Putamen (tissue), 1 donor: ENCODE measurements at places on chromosomes 16 and 17.

DNA sequence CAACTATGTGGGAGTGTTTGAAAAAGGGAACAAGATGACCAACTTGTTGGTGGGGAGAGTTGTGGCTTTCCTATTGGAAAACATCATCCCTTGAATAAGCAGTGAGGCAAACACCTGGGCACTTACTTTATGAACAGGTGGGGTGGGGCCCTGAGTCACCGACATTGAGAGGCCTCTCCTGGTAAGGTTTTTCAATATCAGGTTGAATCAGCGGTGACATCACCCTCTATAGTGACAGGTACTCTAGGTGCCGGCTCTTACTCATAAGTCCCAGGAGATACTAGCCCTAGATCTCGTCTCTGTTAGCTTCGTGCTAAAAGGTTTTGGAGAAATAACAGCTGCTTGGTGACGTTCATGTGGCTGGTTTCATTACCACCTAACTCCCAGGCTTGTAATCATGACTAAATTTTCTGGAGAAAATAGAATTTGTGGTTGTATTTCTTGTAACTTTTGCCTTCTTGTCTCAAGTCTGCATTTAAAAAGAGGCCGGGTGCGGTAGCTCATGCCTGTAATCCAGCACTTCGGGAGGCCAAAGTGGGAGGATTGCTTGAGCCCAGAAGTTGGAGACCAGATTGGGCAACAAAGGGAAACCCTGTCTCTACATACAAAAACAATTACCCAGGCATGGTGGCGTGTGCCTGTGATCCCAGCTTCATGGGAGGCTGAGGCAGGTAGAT, 19.3 kb downstream of the CDH1 start:
- DNase-seq = no peak

- DNase-seq = no peak
Measured at GRCh38 chr17:6641247-6641863, 495 bp downstream of the TXNDC17 start.

DNA sequence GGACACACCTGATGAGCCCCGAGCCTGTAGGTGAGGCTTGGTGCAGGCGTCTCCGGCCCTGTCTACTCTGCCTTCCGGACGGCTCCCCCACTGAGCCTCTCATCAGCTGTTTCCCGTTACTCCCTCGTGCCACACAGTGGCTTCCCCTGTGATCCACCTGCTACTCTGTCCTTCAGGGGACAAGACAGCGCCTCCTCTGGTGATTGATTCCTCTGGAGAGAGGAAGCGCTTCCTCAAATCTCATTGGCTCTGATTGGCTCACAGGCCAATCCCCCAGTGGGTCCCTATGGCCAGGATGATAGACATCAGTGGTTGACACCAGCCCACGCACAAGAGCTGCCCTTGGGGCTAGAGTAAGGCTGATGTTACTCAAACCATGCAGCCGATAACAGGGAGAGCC, 24.0 kb downstream of the RNF213 start:
- no peak for DNase-seq

GRCh38 chr17:76681222-76682137, 29.3 kb downstream of the MXRA7 start:
- DNase-seq = peak; percentile 55
